ENCODE measurements at places on chromosomes 4 and X.

DNA sequence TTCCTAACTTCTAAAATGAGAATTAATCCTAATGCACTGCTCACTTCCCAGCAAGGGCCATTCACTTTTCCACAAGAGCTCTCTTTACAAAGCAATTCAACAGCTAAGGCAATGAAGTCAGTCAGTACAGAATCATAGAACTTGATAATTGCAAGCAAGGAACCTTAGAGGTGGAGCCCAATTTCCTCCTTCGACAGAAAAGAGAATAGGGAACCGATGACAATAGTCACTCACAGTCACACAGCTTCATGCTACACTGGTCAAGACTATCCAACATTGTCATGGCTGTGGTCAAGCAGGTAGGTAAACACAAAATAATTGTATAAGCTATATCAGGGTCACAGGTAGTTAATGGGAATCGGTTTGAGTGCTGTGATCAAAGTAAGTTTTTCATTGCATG lies 90.0 kb downstream of the ELOVL6 start:
- DNase-seq = no peak

DNA sequence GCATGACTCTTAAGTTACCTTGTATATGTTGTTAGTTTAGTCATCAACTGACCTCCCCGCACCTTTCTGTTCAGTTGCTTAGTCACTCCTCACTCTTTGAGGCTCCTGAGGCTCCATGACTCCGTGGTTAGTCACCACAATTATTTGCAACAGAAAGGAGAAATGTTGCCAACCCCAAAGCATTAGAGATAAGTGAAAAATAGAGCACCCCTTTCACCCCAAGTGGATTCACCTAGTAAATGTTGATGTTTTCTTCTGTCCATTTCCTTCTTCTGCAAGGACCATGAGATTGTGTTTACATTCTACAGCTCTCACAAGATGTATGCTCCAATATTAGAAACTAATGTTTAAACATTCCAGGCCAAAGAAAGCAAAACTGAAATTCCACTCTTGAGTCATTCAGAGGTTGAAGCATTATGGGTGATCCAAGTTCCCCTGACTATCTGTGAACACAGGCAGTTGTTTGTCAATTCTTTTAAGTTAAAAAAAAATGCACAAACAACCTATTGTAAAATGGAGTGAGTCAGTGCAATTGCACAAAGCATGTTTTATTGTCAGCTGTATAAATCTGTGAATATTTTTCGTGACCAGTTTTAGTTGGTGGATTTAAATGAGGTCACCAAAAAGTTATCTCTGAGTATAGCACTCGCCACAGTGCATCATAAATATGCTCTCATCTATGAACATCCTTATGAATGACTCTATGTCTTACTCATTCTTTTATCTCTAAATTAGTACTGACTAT lies 552.4 kb upstream of the MAGEB2 start:
- DNase-seq = peak; percentile 14

GRCh38 chr4:143336781-143337599 lies at the start of gene GAB1:
Gene GAB1, plus strand, starts transcription at chr4:143336876. Its CDS starts 313 bp downstream, at chr4:143337189.
- peak; percentile 33 for DNase-seq

- no peak for DNase-seq
Measured at GRCh38 chr4:185480016-185480732, 8.6 kb upstream of the CCDC110 start.

DNA sequence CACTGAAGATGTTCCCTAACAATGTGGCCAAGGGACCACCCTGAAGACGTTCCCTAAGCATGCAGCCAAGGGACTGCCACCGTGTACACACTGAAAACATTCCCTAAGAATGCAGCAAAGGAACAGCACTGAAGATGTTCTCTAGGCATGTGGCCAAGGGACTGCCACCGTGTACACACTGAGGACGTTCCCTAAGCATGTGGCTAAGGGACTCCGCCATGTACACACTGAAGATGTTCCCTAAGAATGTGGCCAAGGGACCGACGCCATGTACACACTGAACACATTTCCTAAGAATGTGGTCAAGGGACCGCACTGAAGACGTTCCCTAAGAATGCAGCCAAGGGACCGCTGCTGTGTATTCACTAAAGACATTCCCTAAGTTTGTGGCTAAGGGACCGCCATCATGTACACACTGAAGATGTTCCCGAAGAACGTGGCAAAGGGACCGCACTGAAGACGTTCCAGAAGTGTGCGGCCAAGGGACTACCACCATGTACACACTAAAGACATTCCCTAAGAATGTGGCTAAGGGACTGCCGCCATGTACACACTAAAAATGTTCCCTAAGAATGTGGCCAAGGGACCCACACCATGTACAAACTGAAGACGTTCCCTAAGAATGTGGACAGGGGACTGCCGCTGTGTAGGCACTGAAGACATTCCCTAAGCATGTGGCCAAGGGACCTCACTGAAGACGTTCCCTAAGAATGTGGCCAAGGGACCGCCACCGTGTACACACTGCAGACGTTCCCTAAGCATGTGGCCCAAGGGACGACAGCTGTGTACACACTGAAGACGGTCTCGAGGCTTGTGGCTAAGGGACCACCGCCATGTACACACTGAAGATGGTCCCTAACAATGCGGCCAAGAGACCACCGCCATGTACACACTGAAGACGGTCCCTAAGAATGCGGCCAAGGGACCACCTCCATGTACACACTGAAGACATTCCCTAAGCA lies 54.8 kb downstream of the DHRSX start:
- DNase-seq = no peak

GRCh38 chr4:177789610-177790009 lies 347.4 kb upstream of the AGA start:
- DNase-seq = no peak

DNA sequence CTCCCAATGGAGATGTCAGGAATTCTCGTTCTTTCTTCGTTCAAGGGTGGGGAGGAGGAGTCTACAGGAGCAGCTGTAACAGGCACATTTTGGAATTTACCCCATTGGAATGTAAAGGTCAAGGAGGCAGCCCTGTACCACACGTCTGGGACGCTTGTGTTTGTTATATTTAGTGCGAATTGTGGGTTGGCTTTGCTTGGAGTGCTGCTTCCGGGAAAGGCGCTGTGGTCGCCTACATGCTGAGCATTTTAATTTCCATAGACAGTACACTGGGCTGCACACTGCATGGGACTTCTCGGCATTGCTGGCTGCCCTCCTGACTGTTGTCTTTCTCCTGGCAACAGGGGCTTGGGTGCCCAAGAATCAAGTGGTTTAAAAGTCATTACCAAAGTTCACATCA lies 12.8 kb downstream of the GYG2 start:
- no peak for DNase-seq

DNA sequence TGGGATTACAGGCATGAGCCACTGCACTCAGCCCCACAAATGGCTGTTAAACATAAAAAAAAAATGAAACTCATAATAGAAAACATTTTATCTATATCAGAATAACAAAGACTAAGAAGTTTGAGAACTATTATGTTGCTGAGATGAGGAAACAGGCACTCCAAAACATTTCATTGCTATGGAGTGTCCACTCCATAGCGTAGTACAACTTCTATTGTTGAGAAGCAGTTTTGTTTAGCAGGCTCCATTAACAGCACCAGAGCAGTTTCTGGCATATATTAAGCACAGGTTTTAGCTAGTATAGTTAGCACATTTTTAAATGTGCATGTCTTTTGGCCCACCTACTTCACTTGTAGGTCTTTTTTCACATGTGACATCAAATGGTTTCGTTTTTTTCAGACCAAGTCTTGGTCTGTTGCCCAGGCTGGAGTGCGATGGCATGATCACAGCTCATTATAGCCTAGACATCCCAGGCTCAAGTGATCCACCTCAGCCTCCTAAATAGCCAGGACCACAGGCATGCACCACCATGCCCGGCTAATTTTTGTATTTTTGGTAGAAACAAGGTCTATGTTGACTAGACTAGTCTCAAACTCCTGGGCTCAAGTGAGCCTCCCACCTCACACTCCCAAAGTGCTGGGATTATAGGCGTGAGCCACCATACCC lies 5.8 kb downstream of the HMGB2 start:
- DNase-seq = no peak

- no peak for DNase-seq
Measured at GRCh38 chr4:145644699-145645098, 25.5 kb downstream of the MMAA start.

DNA sequence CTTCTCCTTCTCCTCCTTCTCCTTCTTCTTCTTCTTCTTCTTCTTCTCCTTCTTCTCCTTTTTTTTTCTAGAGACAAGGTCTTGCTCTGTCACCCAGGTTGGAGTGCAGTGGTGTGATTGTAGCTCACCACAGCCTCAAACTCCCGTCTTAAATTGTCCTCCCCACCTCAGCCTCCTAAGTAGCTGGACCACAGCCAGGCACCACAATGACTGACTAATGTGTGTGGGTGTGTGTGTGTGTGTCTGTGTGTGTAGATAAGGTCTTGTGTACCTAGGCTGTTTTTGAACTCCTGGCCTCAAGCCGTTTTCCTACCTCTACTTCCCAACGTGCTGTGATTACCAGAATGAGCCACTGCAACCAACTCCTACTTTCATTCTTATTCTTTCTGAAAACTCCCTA lies 390.9 kb downstream of the ADAM29 start:
- DNase-seq = no peak

DNA sequence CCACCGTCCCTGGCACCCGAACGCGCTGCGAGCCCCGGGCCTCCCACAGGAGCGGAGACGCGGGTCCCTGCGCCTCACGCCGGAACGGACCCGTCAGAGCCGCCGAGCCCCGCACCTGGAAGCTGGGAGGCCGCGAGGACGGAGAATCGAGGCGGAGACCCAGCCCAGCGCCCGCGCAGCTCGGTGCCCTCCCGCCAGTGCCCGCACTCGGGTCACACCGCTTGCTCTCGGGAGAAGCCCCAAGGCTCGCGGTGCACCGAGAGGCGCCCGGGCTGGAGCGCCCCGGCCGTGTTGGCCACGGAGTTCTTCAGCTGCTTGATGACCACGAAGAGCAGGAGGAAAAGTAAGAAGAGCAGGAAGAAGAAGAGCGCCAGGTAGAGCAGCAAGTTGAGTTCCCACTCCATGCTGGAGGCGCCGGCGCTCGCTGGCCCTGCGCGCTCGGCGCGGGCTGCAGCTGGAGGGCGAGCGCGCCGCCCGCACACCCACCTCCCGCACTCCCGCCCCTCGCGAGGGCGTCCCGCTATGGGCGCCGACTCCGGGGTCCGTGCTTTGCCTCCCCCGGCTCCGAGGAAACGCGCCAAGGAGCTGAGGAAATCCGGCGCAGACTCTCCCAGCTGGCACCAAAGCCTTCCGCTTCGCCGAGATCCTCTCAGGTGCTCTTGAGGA lies at the start of gene SMIM43:
SMIM43 (minus strand) TSS at position 463 of the 666 bp plus-strand sequence; CDS start at position 404, 59 bp downstream.
- no peak for DNase-seq
